A549 treated with dexamethasone at 1 μM for 4 hours (cell line): ENCODE measurements at places on chromosomes 6 and 20. TPM values are rescaled to one million over a fixed set of nuclear protein-coding genes. Genes with fewer than 3 reads are reported as not detected.

Gene OVOL2
- 0.21 to 0.43 TPM (median 0.33 TPM) in 4 of 5 replicates, not detected in the other for total RNA-seq

Gene TP53INP2
- 7.4 to 9.0 TPM (median 8.1 TPM) in 5 replicates for total RNA-seq

Gene GFRA4
- total RNA-seq: not detected in 5 replicates

Gene ID4
- total RNA-seq: 0.61 to 1.0 TPM (median 0.80 TPM) in 5 replicates

Gene HFE
- total RNA-seq: 11.0 to 15.1 TPM (median 14.1 TPM) in 5 replicates
